ENCODE measurements at places on chromosomes 3 and 15.
A peak's percentile ranks its signal among the peaks of the same experiment; 100 is the strongest.

- no peak for DNase-seq
Observed at GRCh38 chr15:100330629-100331215, 11.1 kb downstream of the ADAMTS17 start.

DNA sequence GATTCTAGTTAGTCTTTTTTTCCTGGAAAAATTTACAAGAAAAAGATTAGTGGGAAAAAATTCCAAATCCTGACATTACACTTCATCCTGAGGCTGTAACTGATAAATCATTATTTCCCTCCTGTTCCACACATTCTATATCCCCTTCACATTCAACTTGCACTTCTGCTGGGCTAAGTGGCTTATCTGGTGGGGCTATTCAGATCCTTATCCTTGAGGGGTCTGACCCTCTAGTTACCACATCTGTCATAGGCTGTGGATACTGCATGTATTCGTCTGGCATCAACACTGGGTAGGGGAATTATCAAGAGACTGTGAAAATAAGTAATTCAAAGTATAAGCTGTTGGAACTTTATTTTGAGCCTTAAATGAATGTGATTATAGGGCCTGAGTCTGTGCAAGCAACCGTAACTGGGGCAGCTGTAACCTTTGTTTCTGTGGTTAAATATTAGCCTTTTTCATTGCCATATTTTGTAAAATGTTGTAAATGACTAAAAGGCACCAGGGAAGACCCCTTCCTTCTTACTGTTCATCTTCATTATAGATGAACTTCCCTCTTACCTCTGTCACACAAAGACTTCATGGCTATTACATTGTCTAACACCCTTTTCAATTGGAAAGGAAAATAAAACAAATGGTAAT, 28.0 kb upstream of the TEX9 start:
- DNase-seq, result no peak

GRCh38 chr15:67079361-67079760, 14.0 kb downstream of the SMAD3 start:
- DNase-seq, result no peak

- peak; percentile 87 for DNase-seq
Observed at GRCh38 chr3:104069114-104069513, 1297.6 kb upstream of the ALCAM start.

Measured in ACHN (cell line).